NK-92 treated with Interleukin-12 subunit alpha and Interleukin-12 subunit beta, amount 100 ng/mL, for 24 hours (cell line): ENCODE measurements at places on chromosomes 7 and 10.
A peak's percentile ranks its signal among the peaks of the same experiment; 100 is the strongest.

DNA sequence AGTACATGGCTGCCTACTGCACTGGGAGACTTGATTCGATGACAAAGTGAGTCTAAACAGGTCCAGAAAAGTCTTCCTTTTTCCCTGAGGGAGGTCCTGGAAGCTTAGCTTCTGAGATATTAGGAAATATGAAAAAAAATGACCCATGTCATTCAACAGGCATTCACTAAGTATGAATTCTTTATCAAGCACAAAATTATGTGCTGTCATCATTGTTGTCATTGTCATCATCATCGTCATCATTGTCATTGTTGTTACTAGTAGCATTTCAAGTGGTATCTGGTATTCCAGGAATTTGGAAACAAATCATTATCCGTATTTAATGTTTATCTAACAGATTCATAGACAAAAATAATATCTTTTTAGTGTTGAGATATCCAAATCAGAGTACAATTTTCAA is 49.7 kb upstream of the HECTD2 start:
- DNase-seq: no peak

DNA sequence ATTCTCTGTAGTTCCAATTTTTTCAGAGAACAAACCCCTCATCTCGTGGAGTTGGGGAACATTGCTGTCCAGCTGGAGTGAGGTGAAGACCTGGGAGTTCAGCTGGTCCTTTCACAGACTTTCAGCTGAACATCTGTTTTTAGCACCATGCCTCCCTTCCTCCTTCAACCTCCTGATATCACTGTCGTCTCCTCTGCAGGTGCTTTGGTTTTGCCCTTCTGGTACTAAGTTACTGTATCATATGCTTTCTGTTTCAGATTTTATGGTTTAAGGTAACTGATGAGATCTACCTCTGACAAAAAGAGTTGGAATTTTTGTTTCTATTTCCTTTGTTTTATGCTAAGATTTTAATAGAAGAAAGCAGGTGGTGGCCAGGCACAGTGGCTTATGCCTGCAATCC is 102.9 kb downstream of the ZNF438 start:
- DNase-seq: no peak

- DNase-seq: no peak
Observed at GRCh38 chr10:110672580-110672919, 28.4 kb downstream of the RBM20 start.

DNA sequence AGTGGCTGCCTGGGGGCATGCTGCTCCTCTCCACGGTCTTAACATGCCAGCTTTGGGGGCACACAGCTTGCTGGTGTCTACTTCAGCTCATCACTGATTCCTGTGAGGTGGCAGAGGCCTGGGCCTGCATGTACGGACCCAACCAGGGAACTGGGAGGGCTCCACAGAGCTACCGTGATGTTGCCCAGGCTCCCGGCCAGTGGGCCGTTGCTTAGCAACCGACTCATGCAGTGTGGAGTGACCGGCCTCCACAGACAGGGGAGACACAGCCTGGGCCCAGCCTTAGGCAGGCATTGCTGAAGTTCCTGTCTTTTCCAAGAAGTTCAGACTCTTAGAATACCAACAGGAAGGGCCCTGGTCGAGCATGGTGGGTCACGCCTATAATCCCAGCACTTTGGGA is 25.8 kb upstream of the SH2B2 start:
- DNase-seq: no peak

- no peak for DNase-seq
Observed at GRCh38 chr10:78623578-78624215, 445.1 kb upstream of the ZMIZ1 start.

DNA sequence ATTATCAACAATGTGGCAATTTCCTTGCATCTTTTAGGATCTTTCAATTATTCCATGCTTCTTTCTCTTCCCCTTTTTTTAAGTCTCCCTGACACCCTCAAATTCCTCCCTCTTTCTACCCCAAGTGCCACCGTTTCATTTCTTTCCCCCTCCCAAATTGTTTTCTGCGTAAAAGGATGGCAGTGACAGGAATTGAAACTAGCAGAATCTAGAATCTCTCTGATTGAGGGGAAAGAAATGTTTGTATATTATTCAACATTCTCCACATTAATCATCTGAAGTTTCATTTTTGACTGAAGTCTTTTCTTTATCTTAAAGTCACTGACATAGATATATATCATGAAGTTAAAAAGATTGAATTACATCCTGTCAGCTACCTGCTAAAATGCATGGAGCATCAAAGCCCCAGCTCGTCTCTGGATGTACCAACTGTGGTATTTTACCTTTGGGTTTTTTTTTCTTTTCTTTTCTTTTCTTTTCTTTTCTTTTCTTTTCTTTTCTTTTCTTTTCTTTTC is 633.5 kb downstream of the SORCS3 start:
- no peak for DNase-seq

- no peak for DNase-seq
Observed at GRCh38 chr10:91672021-91672608, 39.2 kb upstream of the PPP1R3C start.

- DNase-seq: peak; percentile 91
Observed at GRCh38 chr7:99558306-99559174, at the start of gene ZNF655. ZNF655 (plus strand) TSS chr7:99558642; CDS start chr7:99560560, 1,918 bp downstream.

DNA sequence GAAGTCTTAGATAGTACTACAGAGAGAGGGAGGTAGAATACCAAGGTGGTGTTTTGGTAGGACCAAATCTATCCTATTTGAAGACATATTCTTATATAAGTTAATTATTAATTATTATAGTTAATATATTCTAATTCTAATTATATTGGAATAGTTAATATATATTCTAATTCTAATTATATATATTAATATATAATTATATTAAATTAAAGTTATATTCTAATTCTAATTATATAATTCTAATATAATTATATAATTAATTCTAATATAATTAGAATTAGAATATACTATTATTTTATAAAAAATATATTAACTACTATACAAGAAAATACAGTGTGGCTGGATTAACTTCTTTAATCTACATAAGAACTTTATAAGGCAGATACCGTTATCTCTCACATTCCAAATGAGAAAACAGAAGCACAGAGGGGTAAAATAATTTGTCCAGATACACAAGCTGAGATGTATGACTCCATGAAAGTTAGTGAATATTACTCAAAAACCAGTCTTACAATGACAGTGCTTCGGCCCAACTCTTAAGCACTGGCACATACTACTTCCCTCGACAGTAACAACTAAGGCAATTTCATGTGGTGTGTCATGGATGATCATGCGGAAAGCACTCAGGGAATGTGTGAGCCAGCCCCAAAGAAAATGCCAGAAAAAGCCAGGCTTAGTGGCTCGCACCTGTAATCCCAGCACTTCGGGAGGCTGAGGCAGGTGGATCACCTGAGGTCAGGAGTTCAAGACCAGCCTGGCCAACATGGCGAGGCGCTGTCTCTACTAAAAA is 42.6 kb downstream of the TYW1B start:
- no peak for DNase-seq

DNA sequence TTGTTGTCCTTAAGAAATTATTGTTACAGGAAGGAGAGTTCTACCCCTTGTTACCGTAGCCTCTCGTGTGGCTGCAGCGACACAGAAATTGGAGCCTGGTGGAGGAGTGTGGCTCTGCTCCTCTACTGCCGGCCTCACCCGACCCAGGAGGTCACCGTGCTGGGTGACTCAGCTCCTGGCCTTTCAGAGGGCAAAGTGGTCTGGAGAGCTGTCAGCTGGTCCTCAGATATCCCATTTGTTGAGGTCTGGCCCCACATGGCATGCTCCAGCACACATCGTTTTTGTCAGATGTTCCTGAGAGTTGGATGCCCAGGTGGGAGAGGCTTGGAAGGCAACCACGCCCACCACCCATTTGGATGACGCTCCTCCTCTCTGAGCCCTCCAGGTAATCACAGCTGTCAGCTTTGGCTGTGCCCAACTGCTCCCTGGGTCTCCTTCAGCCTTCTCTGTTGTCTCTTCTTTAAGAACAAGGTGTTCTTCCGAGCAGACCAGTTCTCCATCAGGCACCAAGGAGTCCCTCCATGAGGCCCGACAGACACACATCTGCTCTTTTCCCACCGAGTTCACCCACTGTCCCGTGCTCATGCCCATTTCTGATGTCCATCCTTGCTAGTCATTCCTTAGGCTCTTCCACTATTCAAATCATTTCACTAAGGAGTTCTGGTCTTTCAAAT is 80.3 kb downstream of the RAMP3 start:
- DNase-seq: no peak

- no peak for DNase-seq
Observed at GRCh38 chr7:88259656-88260380, 40.0 kb upstream of the SRI start.

DNA sequence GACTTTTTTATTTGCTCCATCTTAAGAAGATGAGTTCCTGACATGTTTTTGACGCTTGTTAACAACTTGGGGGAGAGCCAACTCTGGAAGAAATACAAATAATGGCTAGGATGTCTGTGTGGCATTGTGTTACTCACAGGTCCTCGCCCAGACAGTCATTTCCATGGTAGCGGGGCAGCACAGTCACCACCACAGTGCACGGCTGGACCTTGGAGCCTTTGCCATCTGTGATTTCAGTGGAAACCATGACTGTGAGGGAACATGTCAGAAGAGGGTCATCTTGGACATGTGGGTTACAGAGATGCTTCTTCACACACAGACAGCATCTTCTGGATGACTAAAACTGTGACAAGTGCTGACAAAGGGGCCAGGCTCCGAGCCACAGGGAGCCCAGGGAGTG is 74.5 kb downstream of the PKD1L1 start:
- DNase-seq: no peak

DNA sequence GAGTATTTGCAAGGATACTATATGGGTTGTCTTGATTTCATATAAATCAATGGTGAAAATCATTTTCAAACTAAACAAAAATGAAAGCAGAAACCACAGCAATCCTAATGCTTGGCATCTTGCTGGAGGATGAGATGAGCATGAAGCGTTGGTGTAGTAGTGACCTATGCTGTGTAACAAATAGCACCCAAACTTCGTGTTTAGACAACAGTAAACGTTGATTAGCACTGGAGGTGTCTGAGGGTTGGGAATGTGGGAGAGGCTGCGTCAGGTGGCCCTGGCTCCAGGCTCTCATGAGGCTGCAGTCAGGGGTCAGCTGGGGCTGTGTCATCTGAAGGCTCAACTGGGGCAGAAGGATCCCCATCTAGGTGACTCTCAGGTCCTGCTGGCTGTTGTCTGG is 67.8 kb downstream of the MICALL2 start:
- no peak for DNase-seq

GRCh38 chr10:129466703-129467358 is at the start of gene MGMT:
MGMT (plus strand) TSS chr10:129467241.
- peak; percentile 77 for DNase-seq

- no peak for DNase-seq
Observed at GRCh38 chr10:95783741-95784140, 27.8 kb downstream of the ENTPD1 start.

DNA sequence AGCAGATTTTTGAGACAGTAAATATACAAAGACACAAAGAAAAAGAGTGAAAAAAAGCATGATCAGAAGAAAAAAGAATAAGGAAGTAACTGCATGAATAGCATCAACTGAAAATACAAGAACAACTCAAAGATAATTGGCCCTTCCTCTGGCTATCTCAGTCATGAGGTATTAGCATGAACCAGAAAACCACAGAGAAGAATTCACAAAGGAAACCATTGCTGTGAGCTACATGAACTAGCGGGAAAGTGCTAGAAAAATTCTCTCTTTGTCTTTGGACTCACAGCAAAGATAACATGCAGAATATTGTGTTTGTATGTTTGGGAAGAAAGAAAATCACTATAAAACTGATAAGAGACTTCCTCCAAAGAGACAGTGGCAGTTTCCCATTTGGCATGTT is 82.9 kb downstream of the SORCS1 start:
- no peak for DNase-seq

DNA sequence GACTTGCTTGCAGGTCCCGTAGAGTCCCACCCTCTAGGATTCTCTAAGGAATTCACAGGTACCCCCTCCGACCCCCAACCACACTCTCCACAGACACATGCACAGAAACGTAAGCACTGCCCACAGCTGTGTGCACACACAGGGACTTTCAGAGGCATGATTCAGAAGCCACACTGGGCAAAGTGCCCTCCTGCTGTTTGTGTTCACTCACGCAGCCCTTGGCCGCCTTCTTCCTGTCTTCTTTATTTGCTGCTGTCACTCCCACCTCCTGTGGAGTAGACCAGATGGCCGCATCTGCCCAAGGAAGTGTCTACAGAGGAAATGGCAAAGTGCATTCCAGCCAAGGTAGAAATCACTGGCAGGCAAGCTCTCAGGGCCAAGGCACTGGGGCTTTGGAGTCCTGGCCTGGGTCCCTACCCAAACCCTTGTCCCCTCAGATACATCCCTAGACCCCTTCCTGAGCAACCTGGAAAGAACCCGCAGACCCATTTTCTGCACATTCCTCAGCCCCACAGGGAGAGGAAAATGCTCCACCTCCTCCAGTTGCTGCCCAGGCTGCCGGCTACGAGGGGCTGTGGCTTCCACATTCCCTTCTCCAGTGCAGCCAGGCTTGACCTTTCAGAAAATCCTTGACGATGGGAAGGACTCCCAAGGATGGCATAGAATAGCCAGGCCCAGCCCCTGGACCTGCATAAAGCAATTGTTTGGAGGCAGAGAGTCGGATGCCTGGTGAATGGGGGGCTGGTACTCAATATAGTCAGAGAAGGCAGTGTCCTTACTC is 21.6 kb upstream of the GIMAP8 start:
- no peak for DNase-seq

- DNase-seq: no peak
Observed at GRCh38 chr10:133087045-133087678, 562 bp upstream of the ADGRA1 start.

- DNase-seq: no peak
Observed at GRCh38 chr10:115882021-115882420, 391.0 kb downstream of the GFRA1 start.

- no peak for DNase-seq
Observed at GRCh38 chr7:158655931-158656441, 48.6 kb downstream of the NCAPG2 start.

DNA sequence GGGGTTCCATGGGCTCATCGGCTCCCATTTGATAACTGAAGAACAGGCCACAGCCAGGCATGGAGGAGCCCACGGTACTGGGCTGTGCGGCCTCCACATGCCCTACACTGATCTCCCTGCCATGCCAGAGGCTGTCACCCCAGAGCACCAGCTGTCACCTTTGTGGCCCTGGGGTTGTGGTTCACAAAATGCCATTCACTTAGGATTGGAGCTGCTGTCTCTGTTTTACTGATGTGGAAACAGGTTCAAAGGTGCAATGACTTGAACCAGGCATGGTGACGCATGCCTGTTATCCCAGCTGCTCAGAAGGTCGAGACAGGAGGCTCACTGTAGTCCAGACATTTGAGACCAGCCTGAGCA is 4.3 kb upstream of the UPK3B start:
- DNase-seq: no peak

DNA sequence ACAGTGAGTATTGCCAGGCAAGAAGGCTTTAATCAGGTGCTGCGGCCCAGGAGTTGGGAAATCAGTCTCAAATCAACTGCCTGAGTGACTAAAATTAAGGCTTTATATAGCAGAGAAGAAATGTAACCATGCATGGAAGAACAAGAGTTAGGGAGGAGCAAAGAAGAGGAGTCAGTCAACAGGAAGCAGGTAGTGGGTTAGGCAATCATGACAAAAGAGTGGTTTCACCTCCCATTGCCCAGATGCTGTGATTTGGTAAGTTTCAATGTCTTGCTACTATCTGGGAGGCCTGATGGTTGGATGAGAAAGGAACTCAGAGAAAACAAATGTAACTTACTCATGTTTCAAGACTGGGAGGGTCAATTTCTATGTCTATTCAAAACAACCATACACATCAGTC is 998.3 kb downstream of the GATA3 start:
- DNase-seq: no peak
